ENCODE measurements at places on chromosomes 3 and 15.

DNA sequence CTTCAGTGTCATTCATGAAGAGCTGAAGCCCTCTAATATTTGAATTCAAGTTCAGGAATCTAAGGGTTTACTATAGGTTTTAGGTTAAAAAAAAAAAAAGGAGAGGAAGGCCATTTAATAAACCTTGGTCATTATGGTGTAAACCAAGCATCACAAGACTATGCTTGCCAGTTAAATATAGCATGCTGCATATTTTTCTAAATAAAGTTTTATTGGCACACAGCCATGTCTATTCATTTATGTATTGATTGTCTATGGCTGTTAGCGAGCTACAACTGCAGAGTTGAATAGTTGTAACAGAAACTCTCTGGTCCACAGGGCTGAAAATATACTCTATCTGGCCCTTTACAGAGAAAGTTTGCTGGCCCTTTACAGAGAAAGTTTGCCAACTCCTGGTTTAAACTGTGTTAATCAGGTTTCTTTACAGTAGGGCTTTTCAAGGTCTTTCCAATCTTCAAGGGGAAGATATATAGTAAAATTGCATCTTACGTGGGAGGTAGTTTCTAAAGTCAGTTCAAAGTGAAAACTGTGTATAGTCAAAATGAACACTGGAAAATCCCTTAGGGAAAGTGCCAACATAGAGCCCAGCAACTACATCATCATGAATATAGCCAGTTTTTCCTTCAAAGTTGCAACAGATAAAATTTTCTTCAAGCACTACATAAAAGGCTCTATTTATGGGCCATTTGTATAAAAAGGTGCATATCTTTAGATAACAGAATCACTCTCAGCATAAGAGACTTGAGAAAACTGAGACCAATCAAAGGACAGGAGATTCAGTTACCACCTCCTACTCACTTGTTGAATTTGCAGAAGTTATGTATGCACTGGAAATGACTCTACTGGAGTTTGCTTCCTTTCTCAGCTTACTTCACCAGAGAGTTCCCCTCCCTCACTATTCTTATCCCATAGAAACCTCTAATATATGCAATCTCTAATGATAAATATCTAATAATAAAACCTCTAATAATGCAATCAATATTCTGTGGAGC lies 49.7 kb upstream of the FRMD4B start:
- DNase-seq = peak; percentile 37

GRCh38 chr15:60972301-60972700 lies 256.8 kb downstream of the RORA start:
- DNase-seq = no peak

- no peak for DNase-seq
Observed at GRCh38 chr3:54832876-54833275, 95.0 kb downstream of the LRTM1 start.

- DNase-seq = peak; percentile 35
Observed at GRCh38 chr15:99135194-99135593, 30.3 kb downstream of the SYNM start.

- DNase-seq = no peak
Observed at GRCh38 chr3:101848326-101848725, 988 bp upstream of the NFKBIZ start.

DNA sequence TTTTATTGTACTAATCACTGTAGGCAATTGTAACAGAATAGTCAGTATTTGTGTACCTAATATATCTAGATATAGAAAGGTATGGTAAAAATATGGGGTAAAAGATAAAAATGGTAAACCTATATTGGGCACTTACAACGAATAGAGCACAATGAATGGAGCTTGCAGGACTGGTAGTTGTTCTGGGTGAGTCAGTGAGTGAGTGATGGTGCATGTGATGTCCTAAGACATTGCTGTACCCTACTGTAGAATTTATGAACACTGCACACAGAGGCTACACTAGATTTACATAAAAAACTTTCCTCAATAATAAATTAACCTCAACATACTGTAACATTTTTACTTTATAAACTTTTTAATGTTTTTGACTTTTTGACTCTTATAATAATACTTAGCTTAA lies 274.3 kb upstream of the PPP2R3A start:
- no peak for DNase-seq
